ENCODE measurements at places on chromosomes 2 and 18.

DNA sequence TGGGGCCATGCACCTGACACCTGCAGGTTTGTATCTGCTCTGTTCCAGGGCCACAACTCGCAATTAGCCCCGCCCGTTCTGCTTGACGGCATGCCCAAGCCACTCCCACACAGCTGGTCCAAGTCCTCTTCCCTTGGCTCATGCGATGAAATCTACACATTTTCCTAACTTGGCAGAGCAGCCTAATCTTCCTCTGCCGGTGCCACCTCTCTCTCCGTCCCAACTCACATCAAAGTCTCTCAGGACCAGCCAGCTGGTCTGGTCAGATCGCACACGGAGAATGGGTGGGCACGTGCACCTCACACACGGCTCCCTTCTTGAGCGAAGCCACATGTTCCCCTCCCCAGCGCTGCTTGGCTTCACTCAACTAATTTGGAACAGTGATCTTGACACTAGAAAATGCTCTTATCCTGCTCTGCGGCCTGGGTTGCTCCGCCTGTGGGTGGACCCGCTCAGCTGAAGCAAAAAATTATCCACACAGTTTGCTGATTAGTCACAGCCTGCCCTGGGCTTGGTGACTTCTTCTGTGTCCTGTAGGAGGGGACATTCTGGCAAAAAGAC, 176.7 kb downstream of the NRP2 start:
- DNase-seq = no peak

GRCh38 chr2:4291430-4291829, 588.1 kb downstream of the DCDC2C start:
- no peak for DNase-seq

- DNase-seq = no peak
Measured at GRCh38 chr2:190578158-190579057, 43.9 kb upstream of the NEMP2 start.

DNA sequence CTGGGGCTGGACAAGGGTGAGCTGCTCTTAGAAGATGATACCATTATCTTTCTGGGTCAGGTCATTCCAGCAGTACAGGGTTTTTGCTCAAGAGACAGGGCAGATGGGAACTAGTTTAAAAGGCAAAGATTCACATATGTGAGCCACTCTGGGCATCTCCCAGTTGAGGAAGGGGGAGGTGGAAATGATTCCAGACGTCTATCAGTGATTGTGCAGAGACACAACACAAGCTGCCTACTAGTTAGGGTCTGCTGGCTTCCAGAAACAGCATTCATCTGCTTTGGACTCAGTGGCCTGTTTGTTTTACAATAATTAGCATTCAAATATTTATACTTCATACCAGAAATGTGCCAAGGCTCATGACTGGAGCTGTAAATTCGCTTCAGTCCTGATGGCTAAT, 32.3 kb downstream of the ST6GAL2 start:
- DNase-seq = no peak

GRCh38 chr2:10193851-10194820, 71.6 kb downstream of the RRM2 start:
- DNase-seq = no peak

DNA sequence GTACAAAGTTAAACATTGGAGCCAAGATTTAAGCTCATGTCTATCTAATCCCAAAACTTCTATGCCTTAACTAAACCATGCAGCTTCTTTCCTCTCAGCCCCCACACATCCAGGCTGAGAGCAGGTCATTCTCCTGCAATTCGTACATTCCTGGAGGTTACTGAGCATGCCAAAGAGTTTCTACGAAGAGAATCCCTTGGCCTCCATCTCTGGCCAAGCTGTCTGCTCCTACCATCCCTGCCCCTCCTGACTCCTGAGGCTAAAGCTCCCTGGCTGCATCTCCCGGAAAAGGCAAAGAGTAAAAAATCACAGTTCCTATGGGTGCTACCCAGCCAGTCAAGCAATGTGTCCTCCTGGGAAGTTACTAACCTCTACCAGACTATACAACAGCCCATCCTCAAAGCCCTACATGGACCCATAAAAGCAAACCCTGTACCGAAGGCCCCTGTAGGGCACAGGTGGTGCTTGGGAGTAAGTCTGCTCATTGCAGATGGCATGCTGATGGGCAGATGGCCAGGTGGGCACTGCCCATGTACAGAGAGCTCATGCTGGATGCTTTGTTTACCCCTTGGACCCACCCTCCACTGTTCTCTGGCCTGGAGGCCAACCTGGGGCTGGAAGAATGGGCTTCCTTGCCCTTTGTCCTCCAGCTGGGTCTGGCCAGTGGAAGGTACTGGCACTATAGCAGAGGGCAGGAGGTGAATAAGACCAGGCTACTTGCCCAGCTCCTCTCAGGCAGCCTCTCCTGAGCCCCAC, 99.5 kb downstream of the TTC32 start:
- no peak for DNase-seq

DNA sequence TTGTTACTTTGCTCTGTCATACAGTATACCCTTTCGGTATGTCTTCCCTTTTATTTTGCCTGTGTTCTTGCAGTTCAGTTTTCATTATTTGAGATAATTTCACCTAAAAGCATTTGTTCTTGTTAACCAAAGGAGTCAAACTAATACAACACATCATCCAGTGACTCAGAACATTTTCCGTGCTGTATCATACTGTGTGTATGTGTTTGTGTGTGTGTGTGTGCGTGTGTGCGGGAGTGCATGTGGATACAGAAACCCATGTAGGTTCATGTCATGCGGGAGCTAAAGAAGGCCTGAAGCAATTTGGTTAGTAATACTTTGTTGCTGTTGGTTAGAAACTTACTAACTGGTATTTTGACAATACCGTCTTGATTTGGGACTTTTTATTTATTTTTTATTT, 60.0 kb downstream of the CEP192 start:
- DNase-seq = no peak

GRCh38 chr2:37323781-37324535, 675 bp downstream of the PRKD3 start:
- DNase-seq = no peak

- DNase-seq = no peak
Measured at GRCh38 chr2:219991116-219991515, 363.7 kb downstream of the SLC4A3 start.

DNA sequence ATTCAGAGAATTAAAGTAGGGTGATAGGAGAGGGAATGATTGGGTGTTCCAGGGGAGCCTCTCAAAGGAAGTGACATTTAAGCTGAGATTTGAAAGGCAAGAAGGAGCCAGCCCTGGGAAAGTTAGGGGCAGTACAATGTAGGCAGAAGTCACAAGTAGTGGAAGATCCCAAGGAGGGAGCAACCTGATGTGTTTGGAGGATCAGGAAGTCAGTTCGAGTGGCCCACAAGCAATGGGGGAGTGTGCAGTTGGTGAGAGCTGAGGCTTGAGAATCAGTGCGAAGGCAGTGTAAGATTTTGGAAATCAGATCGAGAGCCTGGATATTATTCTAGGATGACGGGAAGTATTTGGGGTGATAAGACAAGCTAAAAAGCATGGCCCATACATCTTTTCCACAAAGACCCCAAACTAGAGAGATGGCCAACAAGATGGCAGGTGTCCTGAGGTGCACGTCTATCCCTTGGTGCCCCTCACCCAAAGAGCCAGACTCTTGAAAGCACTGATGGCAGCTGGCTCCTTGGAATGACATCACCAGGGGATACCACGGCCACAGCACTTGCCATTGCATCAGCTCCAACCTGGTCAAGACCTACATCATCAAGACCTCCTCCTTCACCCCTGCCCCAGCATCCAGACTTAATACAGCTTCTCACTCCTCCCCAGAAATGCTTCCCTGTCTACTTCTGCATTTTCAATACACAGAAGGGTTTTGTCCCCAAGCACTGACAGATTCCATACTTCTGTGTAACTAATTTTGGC, 127.3 kb downstream of the BCL2 start:
- no peak for DNase-seq

DNA sequence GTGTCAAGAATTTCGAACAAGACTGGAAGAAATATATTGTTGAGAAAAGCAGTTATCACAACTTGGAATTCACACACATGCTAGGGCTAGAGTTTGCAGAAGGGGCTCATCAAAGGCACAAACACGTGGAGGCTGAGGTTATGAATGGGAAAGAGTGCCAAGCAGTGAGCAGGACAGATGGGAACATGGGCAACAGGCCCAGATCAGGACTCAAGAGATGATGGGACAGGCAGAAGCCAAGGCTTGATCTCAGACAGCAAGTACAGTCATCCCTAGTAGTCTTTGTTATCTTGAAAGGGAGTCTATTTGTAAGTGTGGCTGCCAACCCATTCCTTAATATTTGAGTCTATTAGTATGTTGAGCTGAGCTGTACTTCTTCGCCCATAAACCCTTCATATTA, 22.2 kb upstream of the EPC2 start:
- no peak for DNase-seq

DNA sequence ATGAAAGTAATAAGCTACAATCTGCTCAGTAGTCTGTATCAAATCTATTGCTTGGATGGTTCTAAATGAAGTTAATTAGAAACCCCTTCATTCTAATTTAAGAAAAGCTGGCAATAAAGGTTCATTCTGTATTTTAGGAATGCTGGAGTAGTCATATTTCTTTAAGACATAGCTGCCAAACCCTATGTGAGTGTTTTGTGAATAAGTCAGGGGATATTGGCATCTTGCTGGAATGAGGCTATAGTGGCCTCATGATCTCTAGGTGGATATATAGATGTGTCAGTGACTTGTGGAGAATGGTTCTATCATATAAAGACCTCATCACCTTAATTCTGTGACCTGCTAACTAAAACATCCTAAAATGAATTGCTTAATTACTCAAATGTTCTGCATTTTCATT, 196.3 kb downstream of the PDE1A start:
- no peak for DNase-seq

GRCh38 chr18:23541349-23542093, 38.2 kb downstream of the RMC1 start:
- DNase-seq = no peak

GRCh38 chr2:120456867-120457266, 110.9 kb downstream of the INHBB start:
- no peak for DNase-seq

- DNase-seq = no peak
Measured at GRCh38 chr2:84958135-84959059, 12.6 kb upstream of the KCMF1 start.

DNA sequence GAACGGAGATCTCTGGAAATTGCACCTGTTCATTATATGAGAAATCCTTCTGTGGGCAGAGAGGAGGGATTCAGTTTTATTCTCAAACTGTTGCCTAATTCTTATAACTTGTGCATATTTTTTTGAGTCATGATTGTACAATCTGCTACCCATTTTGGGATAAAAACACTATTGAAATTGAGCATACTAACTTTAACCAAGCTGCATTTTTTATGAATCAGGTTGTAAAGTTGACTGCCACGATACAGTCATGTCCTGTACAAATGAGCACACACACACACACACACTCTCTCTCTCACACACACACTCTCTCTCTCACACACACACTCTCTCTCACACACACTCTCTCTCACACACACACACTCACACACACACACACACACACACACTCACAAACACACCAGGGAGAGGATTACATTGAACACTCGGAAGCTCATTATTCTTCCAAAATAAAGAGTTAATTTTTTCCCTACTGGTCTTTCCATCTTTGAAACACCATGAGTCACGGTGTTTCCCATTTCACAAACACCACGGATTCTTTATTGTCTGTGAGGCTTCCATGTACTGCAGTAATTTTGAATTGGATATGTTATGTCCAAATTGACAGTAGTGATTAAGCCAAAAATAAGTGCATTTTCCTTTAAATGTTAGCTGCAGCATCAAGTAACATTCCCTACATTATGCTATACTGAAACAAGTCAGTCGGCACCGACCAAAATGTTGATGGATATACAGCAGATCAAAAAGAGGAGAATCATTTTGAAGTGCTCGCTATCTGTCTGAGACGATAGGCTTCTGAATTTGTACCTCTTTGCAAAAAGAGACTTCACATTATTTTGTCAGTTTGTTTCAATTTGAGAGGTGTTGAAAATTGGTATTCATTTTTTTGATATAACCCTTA, 216.9 kb downstream of the ARHGAP15 start:
- DNase-seq = no peak

- DNase-seq = no peak
Measured at GRCh38 chr18:55310044-55310676, 277.8 kb downstream of the TCF4 start.

DNA sequence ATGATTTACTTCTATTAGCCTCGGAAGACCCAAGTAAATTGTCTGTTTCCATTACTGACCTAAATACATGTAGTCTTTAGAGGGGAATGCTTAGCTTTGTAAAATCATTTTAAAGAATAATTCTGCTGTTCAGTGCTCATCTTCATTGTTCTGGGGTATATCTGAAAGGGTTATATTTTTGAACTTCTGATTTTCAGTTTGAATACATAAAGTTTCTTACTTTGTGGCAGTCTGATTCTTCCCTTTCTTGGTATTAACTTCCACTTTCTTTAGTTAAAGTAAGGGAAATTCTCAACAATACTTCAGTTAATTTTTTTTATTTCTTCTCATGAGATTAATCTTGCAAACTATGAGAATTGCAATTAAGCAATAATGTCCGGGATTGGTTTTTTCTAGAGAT, 148.4 kb downstream of the DOCK10 start:
- no peak for DNase-seq

- DNase-seq = no peak
Measured at GRCh38 chr2:69789772-69790600, 39.5 kb upstream of the GMCL1 start.

GRCh38 chr18:3547891-3548615, 98.1 kb downstream of the TGIF1 start:
- DNase-seq = no peak

GRCh38 chr18:9410515-9410914, 64.8 kb upstream of the RALBP1 start:
- DNase-seq = no peak

- DNase-seq = no peak
Measured at GRCh38 chr2:10984418-10985135, 72.8 kb downstream of the KCNF1 start.

DNA sequence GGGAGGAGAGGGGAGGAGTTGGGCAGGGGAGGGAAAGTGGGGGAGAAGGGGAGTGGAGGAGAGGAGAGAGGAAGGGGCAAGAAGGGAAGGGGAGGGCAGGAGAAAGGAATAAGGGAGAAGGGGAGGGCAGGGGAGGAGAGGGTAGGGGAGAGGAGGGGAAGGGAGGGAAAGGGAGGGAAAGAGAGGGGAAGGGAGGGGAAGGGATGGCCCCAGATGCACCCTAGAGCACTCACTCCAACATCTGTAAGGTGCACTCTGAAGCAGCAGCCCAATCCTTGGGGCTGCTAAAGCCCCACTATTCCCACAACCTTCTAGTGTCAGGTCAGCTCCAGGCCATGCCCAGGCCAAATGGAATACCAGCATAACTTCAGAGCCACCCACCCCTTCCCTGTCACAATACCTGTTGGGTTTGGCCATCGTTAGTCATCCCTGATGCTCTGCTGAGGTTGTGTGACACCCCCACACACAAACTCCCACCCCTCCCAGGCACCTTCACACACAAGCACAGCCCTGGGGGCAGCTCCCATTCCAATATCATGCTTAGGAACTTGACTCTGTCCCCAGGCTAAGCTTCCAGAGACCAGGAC, 55.7 kb upstream of the PKDCC start:
- no peak for DNase-seq
